ENCODE measurements at places on chromosomes 7 and 10.

DNA sequence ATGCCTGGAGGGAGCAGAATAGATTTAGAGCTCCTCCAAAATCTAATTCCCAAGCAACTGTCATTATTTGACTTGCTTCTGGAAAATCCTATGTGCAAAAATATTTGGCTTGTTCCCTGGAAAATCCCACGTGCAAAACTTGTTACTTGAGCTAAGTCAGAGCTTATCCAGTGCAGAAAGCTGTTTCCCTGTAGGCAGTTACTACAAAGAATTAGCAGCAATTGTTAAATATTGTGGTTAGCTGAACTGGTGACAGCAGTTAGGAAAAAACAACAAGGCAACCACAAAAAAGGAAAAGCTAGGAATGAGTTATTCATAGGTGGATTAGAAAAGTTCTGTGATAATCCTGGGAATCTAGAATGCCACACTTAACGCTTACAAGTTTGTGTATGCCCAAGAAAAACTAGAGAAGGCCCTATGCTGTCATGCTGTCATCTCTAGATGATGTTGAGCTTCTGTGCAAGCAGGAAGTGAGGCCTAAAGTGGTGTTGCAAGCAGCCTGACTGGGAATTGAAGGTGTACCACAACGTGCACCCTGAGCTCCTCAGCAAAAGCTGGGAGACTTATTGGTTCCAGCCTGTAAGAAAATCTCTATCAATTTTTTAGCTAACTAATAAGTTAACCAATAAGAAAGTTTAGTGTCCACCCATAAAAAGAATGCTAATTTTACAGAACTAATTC, 738.6 kb upstream of the LRRTM3 start:
- no peak for DNase-seq

DNA sequence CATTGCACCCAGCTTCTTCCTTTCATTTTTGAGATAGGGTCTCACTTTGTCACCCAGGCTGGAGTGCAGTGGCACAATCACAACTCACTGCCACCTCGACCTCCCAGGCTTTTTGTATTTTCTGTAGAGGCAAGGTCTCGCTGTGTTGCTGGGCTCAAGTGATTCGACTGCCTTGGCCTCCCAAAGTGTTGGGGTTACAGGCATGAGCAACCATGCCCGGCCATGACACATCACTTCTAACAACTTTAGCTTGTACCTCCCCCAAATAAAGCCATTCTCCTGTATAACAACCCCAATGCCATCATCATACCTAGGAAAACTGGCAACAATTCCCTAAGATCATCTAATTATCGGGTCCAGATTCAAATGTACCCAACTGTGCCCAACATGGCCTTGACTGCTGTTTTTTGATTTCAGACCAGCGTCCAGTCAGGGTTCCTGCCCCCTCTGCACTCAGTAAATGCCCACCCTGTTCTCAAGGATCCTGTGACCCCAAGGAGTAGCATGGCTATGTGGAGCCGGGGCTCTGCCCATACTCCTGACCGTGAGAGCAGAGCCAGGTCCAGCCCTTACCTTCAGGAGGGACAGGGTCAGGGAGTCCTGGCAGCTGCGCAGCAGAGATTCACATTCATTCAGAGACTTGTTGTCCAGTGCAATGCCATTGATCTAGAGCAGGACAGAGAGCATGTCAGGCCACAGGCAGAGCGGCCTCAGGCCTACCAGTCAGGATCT, 102.6 kb downstream of the DLG5 start:
- no peak for DNase-seq

- no peak for DNase-seq
Observed at GRCh38 chr10:96255549-96256333, 15.6 kb downstream of the BLNK start.

- peak; percentile 12 for DNase-seq
Observed at GRCh38 chr7:15709978-15710377, 23.5 kb upstream of the MEOX2 start.

GRCh38 chr10:60565492-60565891, 175.8 kb upstream of the ANK3 start:
- DNase-seq: no peak

GRCh38 chr7:26183545-26184280, 16.8 kb downstream of the HNRNPA2B1 start:
- DNase-seq: no peak

GRCh38 chr10:106280896-106281460, 883.5 kb downstream of the SORCS1 start:
- DNase-seq: no peak

DNA sequence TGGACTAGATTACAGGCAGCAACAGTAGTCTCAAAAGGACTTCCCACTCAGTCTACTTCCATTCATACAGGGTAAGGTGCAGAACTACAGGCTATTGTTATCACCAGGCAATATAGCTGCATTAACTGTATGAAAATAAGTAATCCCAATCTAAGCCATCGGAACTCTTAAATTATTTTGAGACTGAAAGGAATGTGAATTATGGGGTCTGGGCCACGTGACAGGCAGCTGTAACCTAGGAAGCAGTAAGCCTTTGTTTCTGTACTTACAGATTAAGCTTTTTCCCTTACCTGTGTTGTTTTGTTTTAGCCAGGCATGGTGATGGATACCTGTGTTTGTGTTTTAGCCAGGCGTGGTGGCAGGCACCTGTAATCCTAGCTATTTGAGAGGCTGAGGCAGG, 152.4 kb upstream of the TRIM24 start:
- no peak for DNase-seq

- no peak for DNase-seq
Observed at GRCh38 chr7:66119245-66119850, 4.7 kb downstream of the CRCP start.

DNA sequence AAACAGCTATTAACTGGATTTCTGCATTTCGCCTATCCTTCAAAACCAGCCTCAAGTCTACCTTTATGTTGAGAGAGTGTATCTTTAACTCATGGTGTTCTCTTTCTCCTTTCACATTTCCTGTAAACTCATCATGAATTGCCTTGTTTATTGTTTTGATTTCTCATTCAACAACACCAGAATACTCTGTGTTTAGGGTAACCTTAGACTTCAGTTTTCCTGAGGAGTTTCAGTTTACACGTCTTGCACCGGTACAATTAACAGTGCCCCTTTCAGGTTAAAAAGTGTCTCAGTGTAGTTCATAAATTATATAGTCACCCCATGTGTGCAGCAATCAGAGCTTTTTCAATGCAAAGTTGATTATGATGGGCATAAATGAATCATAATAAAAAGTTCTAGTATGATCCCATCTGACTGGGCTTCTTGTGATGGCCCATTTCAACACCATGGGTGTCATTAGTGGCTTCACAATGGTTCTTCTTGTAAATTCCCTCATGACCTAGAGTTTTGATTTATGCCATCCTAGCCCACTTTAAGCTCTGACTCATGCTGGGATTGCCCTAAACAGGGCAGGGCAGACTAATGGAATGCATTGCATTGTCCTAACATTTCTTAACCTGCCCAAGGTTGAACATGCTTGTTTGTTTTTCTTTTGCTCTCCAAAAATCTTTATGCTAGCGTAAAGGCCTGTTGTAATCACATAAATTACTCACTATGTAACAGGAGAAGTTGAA, 22.0 kb downstream of the ITGB8 start:
- no peak for DNase-seq

DNA sequence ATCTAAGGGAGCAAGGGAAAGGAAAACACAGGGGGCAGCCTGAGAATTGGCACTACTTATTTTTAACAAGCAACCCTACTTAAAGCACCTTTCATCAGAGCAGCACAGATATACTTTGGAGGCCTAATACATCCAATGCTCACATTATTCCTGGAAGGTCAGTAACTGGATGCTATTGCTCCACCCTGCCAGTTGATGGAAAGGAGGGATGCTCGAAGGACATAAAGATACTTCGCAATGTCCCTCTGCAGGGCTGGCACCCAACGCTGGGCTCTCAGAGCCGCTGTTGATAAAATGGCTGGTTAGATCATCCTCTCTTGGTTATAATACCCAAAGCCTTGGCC, 307.9 kb upstream of the AOAH start:
- DNase-seq: no peak

GRCh38 chr10:48411510-48411909, 105.0 kb downstream of the MAPK8 start:
- DNase-seq: no peak

GRCh38 chr10:110508806-110509544, 11.3 kb downstream of the DUSP5 start:
- DNase-seq: no peak

DNA sequence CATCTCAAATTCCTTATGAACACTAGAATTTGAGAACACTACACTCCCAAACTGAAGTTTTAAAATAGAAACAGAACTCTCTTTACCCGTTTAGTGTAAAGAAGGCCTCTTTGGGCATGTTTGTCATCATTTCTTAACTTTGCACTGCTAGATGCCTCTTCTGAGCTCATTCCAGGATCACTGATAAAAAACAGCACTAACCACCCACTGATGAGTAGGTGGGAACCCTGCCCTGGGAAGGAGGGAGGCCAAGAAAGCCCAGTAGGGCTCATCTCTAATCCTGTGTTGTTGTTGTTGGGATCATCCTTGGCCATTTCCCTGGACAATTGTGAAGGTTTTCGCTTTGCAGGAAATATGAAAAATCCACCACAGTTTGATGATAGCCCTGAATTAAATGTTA, 68.2 kb downstream of the CUBN start:
- DNase-seq: no peak

DNA sequence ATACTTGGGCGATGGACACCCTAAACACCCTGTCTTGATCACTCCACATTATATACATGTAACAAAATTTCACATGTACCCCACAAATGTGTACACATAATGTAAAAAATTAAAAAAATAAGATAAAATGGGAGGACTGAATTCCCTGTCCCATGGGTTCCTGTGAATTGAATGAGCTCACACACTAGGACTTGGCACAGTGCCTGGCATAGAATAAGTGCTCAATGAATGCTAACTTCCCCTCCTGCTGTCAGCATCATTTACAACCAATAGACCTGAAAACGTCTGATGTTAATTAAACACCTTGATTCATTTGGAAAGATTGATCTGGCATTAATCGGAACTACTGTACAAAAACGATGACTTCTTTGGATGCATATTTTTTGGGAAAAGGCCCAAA, 117.3 kb upstream of the ZNF438 start:
- no peak for DNase-seq

DNA sequence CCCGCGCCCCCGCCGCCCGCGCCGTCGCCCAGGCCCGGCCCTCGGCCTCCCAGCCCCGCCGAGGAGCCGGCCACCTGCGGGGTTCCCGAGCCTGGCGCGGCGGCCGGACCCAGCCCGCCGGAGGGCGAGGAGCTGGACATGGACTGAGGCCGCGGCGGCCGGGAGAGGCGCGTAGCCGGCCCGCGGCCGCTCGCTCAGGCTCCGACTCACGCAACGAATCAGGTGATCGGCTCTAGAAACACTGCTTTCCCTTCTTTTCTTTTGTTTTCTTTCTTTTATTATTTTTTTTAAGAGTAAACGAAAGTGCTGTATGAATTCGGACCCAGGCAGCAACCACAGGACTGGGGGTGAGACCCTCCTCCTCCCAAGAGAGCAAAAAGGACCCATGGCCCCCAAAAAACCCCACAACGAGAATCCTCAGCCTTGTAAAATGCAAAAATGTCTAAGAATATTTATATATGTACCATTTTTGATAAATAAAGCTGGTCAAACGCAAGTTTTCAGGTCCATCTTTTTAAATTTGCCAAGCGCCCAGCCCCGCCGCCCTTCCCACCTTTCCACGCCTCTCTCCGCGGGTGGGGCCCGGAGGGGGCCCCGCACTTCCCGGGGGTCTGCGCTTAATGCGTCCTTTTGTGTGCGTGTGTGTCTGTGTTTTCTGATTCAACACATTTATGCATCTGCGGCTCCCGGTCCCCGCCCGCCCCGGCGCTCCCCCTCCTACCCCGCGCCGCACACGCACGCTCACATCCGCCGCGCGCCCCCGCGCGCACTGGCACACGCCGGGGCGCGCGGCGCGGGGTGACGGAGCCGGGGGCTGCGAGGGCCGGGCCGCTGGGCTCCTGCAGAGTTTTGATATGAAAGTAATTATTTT, 4.4 kb downstream of the UNCX start:
- DNase-seq: no peak

DNA sequence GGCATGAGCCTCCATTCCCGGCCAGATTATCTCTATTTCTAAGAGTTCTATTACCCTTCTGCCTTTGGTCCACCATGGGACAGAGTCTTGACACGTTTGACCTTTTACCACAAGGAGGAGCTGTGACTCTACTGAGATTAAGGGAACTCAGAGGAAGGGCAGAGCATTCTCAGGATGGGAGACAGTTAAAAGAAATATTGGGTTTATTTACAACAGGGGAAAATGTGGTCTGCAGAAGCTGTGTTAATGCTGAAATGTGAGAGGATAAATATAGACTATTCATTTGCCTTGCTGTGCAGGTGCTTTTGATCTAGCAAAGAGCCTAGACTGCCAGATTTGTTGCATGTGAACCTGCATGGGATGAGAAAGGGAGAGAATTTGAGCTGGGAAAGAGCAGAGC, 45.8 kb upstream of the PRSS58 start:
- DNase-seq: peak; percentile 37
